Fibroblast of upper back skin (primary cell): ENCODE measurements at places on chromosomes 16 and 17.

GRCh38 chr17:58615768-58616659 is 75.8 kb downstream of the TEX14 start:
- no peak for DNase-seq

DNA sequence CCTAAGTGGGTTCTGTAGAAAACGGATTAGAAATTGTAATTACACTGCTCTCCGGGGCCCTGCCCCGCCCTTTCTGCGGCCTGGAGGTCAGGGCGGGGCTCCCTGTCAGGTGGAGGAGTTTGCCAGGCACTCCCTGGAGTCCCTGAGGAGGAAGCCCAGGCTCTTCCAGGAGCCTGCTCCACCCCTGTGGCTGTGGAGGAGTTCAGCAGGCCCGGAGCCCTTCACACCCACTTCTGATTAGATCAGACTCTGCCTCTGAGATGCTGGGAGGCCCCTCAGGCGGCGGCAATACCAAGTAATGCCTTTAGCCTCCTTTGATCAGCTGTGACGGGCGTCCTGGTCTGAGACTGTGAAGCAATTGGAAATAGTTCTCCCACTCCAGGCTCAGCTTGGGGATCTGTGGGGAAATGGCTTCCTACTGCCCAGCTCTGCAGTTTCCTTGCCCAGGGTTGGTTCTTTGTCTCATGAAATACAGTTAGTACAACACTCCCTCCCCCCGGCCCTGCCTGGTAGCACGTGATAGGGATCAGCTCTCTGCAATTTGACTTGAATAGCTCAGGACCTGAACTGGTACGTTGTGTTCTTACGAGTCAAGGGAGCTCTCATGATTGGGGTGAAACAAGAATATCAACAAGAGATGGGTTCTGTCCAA is 22.3 kb downstream of the BAIAP2 start:
- no peak for DNase-seq

DNA sequence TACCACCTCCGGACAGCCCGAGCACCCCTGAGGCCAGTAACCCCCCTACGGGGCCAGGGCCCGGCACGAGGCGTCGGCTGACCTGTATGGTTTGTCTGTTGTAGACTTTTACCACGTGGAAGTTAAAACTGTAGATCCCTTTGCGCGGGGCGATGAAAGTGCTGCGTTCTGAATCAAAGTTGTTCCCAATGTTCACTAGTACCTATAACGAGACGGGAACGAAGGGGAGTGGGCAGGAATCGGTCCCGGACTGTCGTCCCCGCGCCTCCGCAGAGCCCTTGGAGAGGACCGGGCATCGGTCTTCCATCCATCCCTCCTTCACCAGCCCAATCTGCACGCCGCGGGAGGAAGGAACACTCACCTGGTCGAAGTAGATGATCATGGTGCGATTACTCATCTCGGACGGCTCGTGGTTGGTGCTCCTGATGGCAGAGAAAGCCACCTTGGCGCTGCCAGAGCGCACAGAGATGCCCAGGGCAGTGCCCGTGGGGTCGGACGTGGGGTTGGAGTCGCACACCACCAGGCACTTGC is 732 bp downstream of the CBLN1 start:
- DNase-seq = no peak

DNA sequence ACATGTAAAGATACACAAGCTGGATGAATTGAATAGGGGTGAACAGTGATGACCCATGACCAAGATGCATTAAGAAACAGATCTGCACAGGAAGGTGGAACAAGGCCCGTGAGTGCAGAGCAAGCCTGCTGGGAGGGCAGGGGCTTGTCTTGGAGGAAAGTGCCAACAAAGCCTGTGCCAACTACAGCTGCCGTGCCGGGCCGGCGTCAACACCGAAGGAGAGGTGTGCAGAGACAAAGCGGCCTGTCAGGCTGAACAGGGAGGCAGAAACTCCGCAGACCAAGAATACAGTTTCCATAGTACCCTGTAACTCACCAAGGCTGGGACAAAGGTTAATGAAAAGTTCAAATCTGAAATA is 46.7 kb downstream of the ANKRD11 start:
- DNase-seq = no peak

- DNase-seq = no peak
Measured at GRCh38 chr17:77049440-77049839, 91.3 kb upstream of the SEC14L1 start.

DNA sequence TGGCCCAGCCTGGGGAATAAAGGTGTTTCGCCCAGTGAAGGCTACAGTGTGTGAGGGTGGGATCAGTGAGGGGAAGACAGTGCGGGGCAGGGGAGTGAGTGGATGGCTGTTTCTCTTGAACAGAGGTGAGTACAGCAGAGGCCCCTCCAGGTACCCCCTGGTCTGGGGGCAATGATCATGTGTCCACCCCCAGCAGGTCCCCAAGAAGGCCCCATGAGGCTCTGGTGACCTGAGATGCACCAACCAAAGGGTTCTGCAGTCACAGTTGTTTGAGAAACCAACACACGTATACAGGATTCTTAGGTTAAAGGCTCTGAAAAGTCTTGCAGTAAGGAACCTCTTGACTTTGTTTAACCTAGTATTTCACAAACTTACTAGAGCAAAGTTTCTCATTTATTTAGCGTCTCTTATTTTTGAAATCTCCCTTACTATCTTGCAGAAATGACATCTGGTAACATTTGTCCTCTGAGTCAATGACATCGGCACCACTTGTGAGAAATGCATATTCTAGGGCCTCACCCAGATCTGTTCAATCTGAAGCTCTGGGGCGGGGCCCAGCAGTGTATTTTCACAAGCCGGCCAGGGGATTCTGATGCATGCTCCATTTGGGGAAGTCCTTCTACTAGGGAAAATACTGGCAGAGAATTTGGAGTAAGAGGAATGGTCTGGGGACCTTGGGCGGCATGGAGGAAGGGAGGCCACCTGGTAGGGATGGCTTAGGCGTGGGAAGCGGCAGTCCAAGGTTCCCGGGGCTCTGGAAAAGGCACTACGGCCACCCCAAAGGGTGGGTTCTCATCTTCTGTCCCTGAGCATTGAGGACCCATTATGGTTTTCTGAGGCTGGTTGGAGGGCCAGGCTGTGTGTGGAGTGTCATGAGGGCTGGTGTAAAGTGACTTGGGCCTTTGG is 217.3 kb downstream of the NTN1 start:
- DNase-seq = no peak

DNA sequence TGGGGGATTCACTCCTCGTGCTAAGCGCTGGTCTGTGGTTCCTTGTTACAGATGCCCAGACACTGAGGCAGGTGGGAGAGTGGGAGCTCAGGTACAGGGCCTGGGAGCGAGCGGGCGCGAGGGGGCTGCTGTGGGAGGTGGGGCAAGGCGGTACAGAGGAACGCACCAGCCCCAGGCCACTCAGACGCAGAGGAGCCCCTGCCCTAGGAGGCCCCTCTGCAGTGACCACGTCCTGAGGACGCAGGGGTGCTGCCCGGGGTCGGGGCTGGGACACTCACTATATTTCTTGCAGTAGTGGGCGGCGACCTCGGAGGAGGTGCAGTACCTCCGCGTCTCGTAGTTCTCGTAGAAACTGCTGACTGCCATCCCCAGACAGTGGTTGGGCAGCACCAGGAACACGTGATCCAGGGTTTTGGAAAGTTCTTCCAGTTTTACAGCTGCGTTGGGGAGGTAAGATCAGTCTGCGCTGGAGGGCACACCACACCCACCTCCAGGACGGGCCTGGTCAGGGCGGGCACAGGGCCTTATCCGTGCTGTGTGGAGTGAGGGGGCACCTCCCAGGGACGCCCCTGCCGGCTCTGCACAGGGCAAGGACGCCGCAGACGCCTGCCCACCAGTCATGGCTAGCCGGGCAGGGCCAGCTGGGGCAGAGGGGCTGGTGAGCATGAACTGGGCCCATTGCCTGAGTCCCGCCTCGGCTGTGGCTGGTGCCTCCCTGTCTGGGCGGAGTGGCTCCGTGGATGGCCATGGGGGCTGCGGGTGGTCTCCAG is 16.3 kb upstream of the RNPS1 start:
- DNase-seq = no peak

GRCh38 chr16:56047307-56048234 is 143.7 kb upstream of the GNAO1 start:
- DNase-seq = no peak

GRCh38 chr16:23296994-23297393 is 5.1 kb upstream of the SCNN1B start:
- no peak for DNase-seq

DNA sequence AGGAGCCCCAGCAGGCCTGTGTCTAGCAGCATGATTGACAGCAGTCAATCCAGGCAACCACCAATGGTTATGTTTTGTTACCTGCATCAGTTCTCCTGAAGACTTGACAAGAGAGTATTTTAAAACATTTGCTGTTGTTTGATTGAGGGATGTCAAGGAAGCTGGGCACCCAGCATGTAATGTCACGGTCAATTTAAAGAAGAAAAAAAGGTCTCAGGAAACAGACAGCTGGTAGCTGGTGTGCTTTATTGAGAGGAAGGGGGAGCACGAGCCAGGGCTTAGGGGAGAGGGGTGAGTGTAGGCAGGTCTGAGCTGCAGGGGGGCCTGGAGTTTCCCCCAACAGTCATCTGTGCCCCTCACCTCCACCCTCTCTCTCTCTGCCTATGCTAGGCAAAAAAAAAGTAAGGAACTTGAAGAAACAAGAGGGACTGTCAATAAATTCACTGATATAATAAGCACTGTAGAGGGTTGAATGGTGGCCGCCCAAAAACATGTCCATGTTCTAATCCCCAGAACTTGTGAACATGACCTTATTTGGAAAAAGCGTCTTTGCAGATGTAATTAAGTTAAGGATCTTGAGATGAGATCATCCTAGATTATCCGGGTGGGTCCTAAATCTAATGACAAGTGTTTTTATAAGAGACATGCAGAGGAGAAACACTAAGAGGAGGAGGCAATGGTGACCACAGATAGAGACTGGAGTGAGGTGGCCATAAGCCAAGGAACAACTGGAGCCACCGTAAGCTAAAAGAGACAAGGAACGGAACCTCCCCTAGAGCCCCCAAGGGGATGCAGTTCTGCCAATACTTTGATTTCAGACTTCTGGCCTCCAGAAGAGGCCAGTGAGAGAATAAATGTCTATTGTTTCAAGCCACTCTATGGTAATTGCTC is 14.5 kb downstream of the TSPOAP1 start:
- DNase-seq = no peak

DNA sequence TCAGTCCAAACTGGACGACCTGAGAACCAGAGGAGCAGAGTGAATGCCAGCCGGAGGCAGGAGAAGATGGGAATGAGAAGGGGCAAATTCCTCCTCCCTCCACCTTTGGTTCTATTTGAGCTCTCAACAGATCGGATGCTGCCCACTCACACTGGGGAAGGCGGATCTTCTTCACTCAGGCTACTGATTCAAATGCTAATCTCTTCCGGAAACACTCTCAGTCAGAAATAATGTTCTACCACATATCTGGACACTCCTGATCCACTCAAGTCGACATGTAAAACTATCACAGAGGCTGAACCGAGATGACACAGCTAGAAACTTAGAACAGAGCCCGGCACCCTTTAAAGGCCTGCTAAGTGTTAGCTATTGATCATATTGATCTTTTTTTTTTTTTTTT is 57.4 kb upstream of the GRIN2A start:
- no peak for DNase-seq

DNA sequence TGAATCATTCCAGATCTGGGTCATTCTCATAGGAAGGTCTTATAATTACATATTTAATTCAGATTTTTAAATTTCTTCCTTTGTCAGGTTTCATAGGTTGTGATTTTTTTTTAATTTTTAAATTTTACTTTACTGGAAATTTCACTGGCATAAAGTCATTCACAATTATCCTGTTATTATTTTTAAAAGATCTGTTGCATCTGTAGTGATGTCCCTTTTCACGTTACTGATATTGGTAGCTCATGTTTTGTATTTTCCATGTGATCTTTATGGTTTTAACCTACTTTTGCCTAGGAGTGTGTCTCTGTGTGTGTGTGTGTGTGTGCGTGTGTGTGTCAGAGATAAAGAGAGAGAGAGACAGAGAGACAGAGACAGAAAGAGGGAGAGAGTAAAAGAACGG is 216.6 kb upstream of the KCNJ16 start:
- DNase-seq = no peak

- no peak for DNase-seq
Measured at GRCh38 chr16:70646260-70647241, at the start of gene IL34. Gene IL34, plus strand, starts transcription at chr16:70646559. Its CDS starts 389 bp downstream, at chr16:70646948.
